GM12864 (cell line): ENCODE measurements at places on chromosomes 5 and 9.

DNA sequence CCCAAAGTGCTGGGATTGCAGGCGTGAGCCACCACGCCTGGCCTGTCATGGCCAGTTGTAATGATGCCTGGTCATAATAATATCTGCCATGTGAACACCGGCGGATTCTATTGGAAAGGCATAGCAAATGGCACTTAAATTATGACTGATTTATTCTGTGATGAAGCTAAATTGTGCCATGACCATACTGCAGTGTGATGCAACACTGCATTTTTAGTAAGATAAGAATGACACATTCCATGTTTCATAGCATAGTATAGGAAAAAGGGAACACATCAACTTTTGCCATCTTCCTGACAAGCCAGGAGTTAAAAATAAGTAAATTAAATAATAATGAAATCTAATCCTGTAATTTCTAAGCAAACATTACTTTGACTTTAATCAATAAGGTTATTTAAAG lies 30.4 kb upstream of the BICD2 start:
- no peak for DNase-seq

- DNase-seq: no peak
These were observed 37.5 kb downstream of the SPOCK1 start for GRCh38 chr5:137461391-137462264.

DNA sequence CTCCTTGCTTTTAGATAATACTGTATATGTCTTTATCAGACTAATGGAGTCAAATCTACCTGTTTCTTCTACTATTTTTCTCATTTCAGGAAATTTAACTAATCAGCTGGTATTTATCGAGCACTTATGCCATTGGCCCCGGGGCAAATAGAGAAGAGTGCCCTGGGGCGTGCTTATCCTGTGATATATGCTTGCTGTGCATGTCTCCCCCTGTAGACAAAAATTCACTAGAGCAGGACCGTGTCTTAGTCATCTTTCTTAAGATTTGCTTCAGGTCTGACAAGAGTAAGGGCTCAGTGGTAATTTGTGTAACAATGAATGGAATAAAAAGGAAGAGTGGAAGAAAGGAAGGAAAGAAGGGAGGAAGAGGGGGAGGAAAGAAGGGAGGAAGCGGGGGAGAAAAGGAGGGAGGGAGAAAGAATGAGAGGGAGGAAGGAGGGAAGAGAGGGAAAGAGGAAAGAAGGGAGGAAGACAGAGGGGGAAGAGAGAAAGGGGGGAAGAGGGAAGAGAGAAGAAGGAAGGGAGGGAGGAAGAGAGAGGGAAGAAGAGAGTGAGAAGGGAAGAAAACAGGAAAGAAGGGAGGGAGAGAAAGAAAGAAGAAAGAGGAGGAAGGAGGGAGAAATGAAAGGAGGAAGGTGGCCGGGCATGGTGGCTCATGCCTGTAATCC lies 295.7 kb upstream of the PANK3 start:
- no peak for DNase-seq

GRCh38 chr9:129176701-129177442 lies 1.2 kb downstream of the IER5L start:
- DNase-seq: no peak
